GM23248 (cell line): ENCODE measurements at places on chromosomes 2 and 18.

- DNase-seq = no peak
Measured at GRCh38 chr2:147067136-147067535, 777.7 kb upstream of the ACVR2A start.

- DNase-seq = peak; percentile 95
Measured at GRCh38 chr2:99680946-99681345, 191.1 kb upstream of the REV1 start.

DNA sequence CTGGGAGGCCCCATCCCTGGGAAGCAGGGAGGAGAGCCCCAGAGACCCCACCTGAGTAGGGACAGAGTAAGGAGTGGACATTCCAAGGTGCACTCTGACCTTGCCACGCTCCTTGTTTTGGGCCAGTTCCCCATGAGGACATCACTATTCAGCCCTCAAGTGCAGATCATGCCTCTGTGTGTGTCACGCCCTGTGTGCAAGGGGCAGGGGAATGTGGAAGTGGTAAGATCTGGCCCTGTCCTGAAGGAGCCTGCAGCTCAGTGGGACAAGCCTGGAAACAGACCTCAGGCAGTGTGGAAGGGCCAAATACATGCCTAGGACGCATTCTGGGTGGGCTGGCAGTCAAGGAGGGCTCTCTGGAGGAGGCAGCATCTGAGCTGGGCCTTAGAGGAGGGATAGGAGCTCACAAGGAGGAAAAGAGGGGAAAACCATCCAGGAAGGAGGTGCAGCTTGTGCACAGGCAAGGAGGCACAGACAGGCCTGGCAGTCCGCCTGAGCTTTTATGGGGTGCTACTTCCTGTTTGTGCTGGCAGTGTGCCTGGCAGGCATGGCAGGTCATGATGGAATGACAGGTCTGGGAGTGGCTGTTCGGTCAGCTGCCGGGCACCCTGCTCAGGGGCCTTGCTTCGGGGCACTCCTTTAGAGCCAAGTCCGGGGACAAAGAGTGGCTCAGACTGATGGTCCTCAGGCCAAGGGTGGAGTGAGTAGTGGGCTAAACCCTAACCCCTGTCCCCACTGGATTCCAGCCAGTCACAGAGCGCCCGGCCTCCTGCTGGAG lies 3.3 kb downstream of the KLHL30 start:
- DNase-seq = peak; percentile 24

DNA sequence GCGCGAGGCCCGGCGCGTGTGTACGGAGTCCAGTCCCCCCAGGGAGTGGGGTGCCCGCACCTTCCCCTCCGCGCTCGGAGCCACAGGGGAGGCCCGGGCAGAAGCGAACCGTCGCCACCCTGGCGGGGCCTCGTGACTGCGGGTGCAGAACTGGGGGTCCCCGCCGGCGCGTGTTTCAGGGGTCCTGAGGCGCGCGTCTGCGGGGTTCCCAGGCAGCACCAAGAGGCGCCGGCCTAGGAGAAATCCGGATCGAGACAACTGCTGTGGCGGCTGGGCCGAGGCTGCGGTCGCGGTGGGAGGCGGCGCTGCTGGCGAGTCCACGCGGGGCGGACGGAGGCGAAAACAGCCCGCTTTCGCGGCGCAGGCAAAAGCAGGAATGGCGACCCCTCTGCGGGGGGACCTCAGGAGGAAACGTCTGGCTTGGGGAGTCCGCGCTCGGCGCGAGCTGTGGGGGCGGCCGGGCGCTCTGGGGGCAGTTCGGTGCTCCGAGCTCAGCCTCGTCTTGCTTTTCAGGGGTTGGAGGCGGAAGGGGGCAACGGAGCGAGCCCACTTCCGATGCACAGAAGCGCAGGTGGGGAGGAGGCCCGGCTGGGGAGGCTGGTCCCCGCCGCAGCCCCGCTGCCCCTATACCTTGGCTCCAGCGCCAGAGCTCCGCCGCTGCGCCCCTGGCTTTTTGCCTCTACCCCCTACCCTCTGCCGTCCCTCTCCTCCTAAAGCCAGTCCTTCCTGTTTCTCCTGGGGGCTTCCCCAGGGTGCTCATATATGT lies 81.5 kb upstream of the LDLRAD4 start:
- DNase-seq = peak; percentile 56

GRCh38 chr2:88932686-88933085 lies 241.2 kb downstream of the RPIA start:
- DNase-seq = no peak
